Stimulated activated CD8-positive, alpha-beta memory T cell treated with anti-CD3 and anti-CD28 coated beads, Interleukin-4, amount 100 ng/mL, for 1 hour (primary cell): ENCODE measurements at places on chromosomes 6 and 20.

DNA sequence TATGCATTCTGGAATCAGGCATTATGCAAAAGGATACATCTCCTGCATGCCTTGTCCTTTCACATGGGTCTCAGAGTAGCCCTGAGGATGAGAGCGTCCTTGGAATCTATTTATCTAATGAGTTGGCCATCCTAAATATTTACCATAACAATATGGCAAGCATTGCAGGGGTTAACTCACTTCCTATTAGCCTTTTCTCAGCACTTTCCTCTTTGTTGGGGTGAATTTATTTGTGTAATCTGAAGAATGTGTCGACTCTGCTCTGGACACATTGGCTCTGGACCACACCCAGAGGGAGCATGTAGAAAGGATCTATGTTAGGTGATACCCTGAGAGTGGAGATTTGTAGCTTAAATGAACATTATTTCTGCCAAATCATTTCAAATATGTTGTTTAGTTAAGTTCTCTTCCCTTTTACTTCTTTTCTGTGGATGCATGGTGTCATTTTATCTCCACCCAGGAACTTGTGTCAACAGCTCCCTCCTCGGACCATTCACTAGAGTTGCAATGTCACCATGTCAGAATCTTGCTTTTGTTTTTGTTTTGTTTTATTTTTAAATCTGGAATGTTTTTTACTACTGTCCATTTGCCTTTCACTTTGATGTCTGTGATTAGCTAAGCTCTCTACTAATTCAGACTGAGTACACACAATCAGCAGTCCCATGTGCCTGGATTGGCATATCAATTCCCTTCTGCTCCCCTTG is 757.0 kb upstream of the MMS22L start:
- DNase-seq, result no peak

DNA sequence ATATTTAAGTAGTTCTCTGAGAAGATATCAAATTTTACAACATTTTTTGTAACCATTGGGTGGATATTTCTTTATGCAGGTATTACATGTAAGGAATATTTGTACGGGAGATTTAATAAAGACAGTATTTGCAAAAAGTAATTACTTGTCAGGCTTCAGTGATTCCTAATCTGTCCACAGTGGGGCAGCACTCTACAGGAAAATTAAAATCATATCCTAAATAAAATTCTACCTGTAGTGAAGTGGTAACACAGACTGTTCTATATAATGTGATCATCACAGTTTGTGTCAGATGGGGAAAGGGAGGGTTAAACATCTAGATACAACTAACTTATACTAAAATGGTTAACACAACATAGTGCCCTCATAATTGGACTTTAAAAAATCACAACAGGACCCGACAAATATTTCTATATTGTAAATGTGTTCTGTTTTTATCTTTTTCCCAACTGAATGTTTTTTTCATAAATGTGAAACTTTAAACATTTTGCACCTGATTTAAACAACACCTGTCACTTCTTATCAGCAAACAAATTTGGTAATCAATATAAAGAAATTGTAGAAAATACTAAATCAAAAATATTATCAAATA is 145.6 kb upstream of the MANEA start:
- no peak for DNase-seq

- DNase-seq, result no peak
These were observed 75.7 kb downstream of the SYNJ2 start for GRCh38 chr6:158057213-158057987.

- no peak for DNase-seq
These were observed 58.4 kb downstream of the TRIM38 start for GRCh38 chr6:26021001-26021349.

DNA sequence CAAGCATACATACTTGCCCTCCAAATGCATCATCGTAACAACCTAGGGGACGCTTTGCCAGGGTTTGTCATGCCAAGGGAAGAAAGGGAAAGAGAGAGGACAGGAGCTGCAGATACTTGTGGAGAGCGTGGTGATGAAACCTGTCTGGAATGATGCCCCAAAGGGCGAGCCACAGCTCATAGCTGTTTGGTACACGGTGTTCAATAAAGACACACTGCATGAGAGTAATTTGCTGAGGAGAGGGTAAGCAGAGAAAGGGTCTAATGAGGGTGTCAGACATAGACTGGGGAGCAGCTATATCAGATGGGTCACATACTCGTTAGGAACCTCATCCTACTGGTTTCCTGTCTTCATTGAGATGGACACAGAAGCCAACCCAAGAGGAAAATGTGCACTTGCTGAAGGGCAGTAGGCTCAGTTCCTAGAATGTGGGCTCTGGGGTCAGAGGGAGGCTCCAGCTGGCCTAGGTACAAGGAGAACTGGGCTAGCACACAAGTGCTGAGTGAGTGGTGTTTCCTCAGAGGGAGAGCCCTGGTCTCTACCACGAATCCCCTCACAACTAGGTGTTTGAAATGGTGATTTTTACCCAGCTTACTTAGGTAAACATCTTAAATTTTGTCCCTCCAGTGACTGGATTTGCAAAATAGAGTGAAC is 5.2 kb upstream of the FOXO3 start:
- no peak for DNase-seq

DNA sequence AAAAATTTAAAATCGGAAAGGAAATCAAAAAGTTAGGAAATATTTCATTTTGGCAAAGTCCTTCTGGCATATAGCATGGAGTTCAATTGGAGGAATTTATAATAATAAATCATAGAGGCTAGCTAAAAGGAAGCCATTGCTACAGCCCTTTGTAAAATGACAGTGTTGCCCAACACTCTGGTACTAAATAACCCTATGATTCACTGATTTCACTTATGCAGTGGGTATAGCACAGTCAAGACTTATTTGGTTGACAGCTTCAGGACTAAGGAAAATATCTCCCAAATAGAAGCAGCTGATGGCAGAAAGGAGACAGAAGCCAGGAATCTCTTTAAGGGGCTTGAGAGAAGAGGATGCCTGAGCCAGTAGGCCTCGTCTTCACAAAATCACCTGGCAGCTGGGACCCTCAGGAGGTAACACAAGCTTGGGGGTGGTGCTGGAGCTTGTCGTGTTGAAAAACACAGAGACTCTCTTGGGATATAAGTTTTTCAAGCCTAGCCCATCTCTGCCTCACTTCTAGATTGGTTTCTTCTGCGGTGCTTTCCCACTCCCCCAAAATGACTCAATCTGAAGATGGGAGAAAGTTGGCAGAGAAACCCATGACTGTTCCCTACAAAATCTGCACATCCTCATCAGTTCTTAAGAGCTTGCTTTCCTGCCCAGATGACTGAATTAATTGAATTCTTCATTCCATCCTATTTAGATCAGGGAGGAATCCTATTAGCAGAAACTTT is 38.4 kb upstream of the EYA4 start:
- DNase-seq, result no peak

GRCh38 chr6:163356324-163356723 is 58.2 kb upstream of the QKI start:
- no peak for DNase-seq

DNA sequence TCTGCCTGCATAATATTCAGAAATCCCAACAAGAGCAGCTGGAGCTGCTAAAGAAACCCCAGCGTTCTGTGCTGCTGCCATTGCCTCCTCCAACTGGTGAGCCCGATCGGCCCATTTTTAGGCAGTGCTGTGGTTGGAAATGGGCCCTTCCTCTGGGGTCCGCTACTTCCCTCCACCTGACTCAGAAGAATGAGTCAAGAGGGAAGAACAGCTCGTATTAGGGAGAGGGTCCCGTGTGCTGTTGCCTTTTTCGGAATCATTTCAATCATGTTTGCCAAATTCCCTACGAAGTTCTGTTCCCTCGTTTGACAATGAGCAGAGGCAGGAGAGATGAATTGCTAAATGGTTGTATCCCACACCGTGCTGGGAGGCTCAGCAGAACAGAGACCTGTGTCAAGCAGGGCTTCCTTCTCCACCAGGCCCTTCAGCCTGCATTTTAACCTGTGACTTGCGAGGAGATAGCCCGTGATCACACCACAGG is 38.4 kb downstream of the THBS2 start:
- no peak for DNase-seq

- no peak for DNase-seq
These were observed 90.1 kb downstream of the PSMG4 start for GRCh38 chr6:3348821-3349220.

- DNase-seq, result no peak
These were observed 47.3 kb downstream of the ATP9A start for GRCh38 chr20:51720854-51721253.

- DNase-seq, result no peak
These were observed 100.5 kb downstream of the ERMARD start for GRCh38 chr6:169851641-169852503.

GRCh38 chr6:101276066-101276465 is 117.4 kb upstream of the GRIK2 start:
- no peak for DNase-seq

- DNase-seq, result no peak
These were observed 16.1 kb upstream of the B4GALT5 start for GRCh38 chr20:49729780-49730179.

DNA sequence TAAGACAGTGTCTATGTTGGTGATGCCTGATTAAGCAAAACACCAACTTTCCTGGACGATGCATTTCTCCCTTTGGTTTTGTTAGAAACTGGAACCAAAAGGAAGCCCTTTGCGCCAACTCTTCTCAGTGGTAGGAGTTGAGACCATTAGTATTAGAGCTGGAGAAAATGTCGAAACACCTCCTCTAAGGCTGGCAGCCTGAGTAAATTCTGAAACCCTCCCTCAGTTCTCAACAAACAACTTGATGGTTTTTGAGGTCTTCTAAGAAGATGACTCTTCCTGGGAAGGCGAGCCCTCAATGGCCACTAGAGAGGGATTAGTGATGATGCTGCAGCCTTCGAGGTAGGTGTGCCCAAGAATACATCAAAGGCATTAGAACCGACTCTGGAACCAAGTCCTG is 78.4 kb upstream of the CCN6 start:
- DNase-seq, result no peak

DNA sequence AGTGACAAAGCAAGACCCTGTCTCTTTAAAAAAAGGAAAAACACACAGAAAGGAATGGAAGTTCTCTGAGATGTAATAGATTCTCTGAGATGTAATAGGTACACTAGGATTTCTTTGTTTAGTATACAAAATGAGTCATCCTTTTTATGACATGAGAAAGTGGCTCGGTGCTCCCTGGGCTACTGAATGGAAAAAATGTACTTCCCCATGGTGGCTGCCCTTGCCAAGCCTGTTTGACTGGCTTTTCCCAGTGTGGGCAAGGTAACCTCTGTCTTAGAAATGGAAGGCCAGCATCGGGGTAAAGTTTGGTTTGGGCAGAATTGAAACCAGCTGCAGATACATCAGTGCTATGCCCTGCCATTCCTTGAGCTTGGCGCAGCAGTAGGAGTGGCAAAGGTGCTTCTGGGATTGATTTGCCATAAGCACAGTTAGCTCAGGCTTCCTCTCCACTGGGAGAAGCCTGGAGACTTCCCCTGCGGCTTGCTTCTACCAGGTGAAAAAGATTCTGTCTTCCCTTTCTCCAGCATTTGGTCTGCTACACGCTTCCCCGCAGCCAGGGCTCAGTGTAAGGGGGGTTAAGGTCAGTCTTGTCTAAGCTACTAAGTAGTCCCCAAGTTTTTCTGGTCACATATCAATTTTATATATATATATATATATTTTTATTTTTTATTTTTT is 24.5 kb downstream of the ARFGEF2 start:
- DNase-seq, result no peak

GRCh38 chr6:142482974-142483373 is 181.2 kb downstream of the ADGRG6 start:
- no peak for DNase-seq

GRCh38 chr6:113855500-113856374 is 1.4 kb upstream of the MARCKS start:
- no peak for DNase-seq

DNA sequence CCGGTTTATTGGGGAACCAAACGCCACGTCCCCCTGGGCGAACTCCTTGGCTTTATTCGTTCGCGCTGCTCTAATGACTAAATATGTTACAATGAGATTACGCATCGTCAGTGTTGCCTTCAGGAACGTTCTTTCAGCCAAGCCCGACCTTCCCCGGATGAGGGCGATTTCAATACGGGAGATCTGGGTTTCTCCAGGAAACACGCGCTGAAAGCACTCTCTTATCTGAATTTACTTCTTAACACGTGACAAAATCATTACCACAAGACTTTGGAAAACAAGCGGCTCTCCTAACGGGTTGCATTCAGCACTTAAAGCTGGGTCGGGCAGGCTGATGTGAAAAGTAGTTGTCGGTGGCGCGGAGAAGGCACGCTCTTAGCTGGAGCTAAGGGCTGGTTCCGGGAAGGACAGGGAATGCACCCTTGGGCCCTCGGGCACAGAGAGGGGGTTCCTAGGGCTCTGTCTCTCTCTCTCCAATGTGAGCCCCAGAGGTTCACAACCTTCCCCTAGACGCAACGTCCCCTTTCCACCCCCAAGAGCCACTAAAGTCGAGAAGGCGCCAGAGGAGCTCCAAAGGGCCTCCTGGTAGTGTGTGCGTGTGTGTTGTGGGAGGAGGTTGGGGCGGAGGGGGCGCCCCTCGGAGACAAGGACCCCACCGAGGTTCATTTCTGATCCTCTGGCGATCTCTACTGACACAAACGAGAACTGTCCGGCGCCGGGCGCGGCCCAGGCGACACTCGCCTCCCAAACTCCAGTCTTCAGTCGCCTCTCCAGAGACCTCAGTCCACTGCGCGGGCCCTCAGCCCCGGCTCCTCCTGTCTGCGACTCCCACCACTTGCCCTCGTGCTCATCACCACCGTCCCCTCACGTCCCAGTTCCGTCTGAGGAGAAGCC is 7.1 kb upstream of the NKX2-2 start:
- DNase-seq, result no peak

DNA sequence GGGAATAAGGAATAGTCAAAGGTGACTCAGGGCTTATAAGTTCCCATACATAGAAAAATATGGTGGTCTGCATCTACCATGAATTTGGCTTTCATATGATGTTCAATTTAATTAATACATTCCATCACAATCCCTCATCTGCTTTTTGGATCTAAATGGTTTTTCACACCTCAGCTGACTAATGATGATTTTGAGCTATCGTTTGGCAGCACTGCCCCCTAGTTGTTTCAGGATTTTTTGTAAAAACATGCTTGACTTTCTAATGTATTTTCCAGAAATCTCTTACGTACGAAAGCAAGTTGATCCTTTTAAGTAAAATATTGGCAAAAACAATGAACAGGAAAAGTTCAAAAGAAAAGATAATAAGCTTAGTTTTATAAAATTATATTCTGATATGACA is 408.6 kb upstream of the ADGRB3 start:
- no peak for DNase-seq

DNA sequence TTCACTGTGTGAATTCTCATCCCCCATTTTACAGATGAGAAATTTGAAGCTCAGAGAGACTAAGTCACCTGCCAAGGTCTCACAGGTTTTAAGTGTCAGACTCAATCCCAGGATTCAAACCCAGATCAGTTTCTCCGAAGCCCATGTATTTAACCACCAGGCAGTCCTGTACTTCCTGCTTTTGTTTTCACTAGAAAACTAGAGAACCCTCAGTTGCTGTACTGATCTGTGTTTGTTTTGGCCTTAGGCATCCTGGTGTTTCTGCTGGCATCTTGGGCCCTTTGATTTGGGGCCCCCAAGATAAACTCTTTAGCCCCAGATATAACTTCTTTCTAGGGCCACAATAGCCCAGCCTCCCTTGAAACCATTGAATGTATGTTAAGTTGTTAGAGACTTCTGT is 36.5 kb downstream of the PPP1R16B start:
- no peak for DNase-seq
